ENCODE measurements at places on chromosomes 6 and 20. TPM values are rescaled to one million over a fixed set of nuclear protein-coding genes. Genes with fewer than 3 reads are reported as not detected.

LRRC73 gene
- not detected for total RNA-seq

SASH1 gene
- 11.3 TPM for total RNA-seq

EGFL8 gene
- total RNA-seq, result 1.2 TPM

CD83 gene
- 3.7 TPM for total RNA-seq

ZBP1 gene
- not detected for total RNA-seq

ADGRG6 gene
- total RNA-seq, result 16.7 TPM

SLA2 gene
- not detected for total RNA-seq

FHL5 gene
- total RNA-seq, result not detected

FOXP4 gene
- 5.8 TPM for total RNA-seq

DXO gene
- 12.7 TPM for total RNA-seq

Measured in myometrial cell (primary cell).